T-cell (primary cell): ENCODE measurements at places on chromosomes 4 and X.

DNA sequence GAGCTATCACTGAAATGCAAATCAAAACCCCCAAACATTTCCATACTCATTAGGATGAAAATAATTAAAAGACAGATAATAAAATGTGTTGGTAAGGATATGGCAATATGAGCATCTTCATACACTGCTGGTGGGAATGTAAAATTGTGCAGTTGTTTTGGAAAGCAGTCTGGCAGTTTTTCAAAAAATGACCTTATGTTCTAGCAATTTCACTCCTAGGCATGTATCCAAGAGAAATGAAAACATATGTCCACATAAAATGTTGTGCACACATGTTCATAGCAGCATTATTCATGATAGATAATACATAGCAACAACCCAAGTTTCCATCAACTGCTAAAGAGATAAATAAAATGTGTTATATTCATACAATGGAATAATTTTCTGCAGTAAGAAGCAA, 14.8 kb upstream of the GPRASP2 start:
- DNase-seq: no peak

GRCh38 chr4:151340751-151341385, 15.5 kb upstream of the SH3D19 start:
- no peak for DNase-seq

DNA sequence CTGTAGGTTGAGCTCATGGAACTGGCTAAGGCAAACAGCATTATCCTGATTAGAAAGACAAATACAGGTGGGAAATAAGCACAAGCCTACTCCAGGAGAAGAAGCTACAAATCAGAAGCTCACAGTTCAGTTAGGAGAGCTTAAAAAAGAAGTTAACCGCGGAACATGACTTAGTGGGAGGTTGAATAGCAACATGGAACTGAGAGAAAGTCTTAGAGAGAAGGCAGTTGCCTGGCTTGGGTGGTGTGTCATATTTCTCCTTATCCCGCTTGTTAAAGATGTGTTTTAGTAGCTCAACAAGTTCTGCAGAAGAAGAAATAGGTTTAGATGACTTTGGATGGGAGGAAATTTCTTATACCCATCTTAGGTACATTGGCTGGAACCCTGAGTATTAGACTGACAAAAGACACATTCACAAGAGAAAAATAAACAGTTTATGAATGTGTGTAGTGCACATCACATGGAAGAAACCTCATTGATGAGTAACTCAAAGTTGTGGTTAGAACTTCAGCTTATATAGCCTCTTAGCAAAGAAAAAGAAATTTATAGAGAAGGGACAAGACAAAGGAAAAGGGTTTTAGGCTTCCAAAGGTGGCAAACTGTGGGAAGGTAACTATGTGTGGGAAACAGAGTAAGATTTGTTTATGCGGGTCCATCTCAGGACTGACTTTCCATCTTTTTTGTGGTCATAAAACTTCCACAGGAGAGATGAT, 37.4 kb upstream of the RXFP1 start:
- DNase-seq: no peak

- no peak for DNase-seq
These were observed 56.6 kb downstream of the ZNF827 start for GRCh38 chr4:145881989-145882388.

GRCh38 chr4:175651756-175652310, 160.2 kb downstream of the GPM6A start:
- DNase-seq: no peak
